ENCODE measurements at places on chromosomes 1 and 21. TPM values are rescaled to one million over a fixed set of nuclear protein-coding genes. Genes with fewer than 3 reads are reported as not detected.

- no peak for DNase-seq
These were observed 18.1 kb downstream of the CAMTA1 start for GRCh38 chr1:6803357-6803756.

- DNase-seq = no peak
These were observed 29.5 kb downstream of the DRAM2 start for GRCh38 chr1:111110197-111110899.

- no peak for DNase-seq
These were observed 345.3 kb downstream of the MATN1 start for GRCh38 chr1:30378003-30378596.

- DNase-seq = no peak
These were observed 395.4 kb upstream of the LRRC7 start for GRCh38 chr1:69172003-69173000.

The RAB4A gene
- 50.3 TPM for polyA plus RNA-seq

All from hindlimb muscle (tissue), 1 donor.